Adipocyte (in vitro differentiated cells): ENCODE measurements at places on chromosomes 1 and 21.

- no peak for DNase-seq
Measured at GRCh38 chr1:154502066-154502743, at the start of the genes SHE and TDRD10. Gene SHE (minus strand): TSS chr1:154502412. CDS start chr1:154502026, 386 bp downstream. Gene TDRD10 (plus strand): TSS chr1:154502219. CDS start chr1:154506904, 4,685 bp downstream.

DNA sequence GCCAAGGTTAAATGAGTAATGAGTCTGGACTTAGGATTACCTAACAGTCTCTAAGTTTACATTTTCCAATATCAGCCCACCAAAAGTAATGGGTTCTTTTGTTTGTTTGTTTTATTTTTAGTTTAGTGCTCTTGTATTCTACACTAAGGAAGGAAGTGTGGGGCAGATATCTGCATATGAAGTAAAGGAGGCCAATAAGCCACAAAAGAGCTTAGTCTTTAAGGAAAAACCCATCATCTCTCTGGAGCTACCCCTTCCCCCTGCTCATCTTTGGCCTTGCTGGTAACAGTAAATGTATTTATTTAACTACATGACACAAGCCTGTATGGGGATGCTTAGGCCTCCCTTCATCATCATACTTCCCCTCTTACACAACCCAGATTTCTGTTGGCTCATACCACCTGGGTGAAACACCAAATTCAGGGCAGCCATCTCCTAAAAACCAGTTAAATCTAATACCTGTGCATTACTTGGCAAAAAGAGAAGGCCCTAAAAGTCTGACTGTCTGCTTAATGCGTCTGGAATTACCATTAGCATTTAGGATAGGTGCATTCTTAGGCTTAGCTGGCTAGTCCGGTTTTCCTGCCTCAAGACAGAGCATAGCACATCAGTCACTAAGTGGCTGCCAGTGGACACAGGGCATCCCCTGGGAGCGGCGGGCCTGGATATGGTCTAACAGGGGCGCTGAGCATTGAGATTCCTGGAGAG, 96.8 kb upstream of the ADGRL2 start:
- peak; percentile 54 for DNase-seq

GRCh38 chr1:229815076-229815475, 189.0 kb downstream of the URB2 start:
- DNase-seq, result no peak

- DNase-seq, result no peak
Measured at GRCh38 chr1:87197641-87198040, 131.0 kb upstream of the LMO4 start.

DNA sequence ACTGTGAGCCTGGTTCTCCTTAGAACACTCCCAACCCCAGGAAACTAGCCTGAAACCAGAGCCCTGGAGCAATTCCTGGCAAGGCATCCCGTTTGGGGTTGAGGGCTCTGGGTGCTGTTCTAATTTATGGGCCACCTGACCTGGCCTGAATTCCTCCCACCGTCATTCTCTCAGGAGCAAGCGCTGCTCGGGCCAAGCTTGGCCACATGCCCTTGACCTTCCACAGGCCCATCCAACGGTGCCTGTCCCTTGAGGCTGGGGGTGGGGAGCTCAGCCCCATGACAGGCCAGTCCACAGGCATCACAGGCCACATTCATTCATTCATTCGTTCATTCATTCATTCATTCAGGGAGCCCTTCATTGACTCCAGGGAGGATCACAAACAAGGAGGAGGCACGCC, 5.3 kb downstream of the PADI2 start:
- DNase-seq, result no peak

DNA sequence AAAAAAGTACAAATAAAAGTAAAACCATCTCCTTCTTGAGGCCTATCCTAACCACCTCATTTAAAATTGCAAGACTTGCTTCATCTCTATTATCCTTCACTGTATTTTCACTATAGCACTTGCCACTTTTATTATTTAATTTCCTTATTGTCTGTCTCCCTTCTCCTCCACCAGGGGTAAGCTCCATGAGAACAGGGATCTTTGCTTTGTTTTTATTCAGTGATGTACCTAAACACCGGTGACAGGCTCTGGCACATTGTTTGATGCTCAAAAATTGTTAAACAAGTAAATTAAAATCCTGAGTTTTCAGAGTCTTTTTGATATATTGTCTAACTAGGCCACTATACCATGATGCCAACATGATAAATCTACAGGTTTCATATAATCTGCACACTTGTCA, 17.2 kb upstream of the SPEN start:
- no peak for DNase-seq

GRCh38 chr1:30368651-30369240, 354.6 kb downstream of the MATN1 start:
- DNase-seq, result no peak

DNA sequence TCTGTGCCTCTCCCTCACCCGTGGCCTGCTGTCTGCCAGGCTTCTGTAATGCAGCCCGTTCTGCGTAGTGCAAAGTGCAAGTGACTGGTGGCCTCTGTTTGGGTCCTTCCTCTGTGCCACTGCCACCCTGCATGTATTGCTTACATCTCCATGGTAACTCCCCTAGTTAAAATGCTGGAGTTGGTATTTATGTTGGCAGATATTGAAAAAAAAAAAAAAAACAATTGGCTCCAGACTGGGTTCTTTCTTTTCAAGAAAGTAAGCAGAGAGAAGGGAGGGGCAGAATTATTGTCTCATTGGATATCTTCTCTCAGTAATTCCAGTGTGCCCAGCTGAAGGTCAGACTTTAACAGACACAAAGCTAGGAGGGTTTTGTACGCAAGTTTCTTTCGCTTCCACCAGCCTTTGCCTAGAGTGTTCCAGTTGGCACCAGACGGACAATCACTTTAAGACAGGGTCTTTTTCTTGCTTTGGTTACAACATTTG, 242.3 kb downstream of the PBX1 start:
- no peak for DNase-seq

GRCh38 chr1:35611655-35612054, 29.7 kb downstream of the PSMB2 start:
- DNase-seq, result no peak

GRCh38 chr1:197825541-197825940, 50.3 kb upstream of the DENND1B start:
- DNase-seq, result no peak

- DNase-seq, result no peak
Measured at GRCh38 chr21:32172106-32172505, 106.7 kb downstream of the MIS18A start.

GRCh38 chr1:167584581-167584980, 31.0 kb upstream of the CREG1 start:
- DNase-seq, result no peak

DNA sequence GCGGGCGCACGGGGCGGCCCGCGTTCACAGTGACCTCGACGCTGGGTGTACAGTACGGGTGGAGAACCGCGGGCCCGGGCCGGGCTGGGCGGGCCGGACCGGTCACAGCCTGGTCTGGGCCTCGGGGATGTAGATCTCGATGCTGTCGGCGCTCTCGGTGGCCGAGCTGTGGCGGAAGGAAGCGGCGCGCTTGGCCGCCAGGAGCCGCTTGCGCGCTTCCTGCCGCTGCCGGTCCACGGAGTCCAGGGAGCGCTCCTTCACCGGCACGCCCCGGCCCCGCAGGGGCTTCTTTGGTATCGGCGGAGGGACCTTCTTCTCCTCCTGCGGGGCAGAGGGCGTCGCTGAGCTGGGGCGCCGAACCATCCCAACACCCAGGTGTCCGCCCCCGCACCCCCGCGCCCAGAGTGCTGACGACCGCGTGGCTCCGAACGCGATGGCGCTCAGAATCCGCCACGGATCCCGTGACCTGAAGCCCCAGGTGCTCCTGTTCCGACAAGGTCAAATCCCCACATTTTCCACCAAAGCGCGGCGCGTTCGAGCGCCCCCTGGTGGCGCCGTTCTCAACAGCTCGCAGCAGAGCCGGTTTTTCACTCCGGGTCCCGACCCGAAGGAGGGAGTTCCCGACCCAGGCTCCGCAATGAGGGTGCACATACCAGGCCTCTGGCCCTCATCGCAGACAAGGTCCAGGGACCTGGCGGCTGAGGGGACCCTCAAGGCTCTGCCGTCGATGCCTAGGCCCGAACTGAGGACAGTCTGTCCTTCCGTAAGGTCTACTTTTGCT, 6.6 kb upstream of the SMIM12 start:
- peak; percentile 87 for DNase-seq

DNA sequence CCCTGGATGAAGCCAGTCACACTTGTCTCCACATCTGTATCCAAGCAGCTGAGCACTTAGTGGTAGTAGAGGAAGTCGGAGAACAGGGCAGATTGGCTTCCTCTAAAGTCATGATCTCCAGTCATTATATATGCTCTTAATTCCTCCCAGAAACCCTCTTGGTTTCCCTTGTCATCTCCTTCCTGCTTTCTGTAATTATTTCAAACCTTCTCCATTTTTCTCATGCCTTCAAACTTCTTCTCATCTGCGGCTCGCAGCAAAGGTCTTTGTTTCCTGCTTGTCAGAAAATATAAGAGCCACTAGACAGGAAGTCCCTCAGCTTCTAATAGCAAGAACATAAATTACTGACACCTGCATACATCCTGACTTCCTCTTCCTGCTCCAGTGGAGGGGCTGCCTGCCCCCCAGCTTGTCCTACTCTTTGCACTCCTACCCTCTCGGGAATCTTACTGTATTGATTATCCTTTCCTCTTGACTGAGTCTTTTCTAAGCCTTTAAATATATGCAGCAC, 124.6 kb upstream of the NGF start:
- DNase-seq, result no peak

- peak; percentile 74 for DNase-seq
Measured at GRCh38 chr1:113860891-113861290, 10.6 kb downstream of the PTPN22 start.

- DNase-seq, result no peak
Measured at GRCh38 chr1:78224246-78224785, 178.6 kb downstream of the GIPC2 start.

DNA sequence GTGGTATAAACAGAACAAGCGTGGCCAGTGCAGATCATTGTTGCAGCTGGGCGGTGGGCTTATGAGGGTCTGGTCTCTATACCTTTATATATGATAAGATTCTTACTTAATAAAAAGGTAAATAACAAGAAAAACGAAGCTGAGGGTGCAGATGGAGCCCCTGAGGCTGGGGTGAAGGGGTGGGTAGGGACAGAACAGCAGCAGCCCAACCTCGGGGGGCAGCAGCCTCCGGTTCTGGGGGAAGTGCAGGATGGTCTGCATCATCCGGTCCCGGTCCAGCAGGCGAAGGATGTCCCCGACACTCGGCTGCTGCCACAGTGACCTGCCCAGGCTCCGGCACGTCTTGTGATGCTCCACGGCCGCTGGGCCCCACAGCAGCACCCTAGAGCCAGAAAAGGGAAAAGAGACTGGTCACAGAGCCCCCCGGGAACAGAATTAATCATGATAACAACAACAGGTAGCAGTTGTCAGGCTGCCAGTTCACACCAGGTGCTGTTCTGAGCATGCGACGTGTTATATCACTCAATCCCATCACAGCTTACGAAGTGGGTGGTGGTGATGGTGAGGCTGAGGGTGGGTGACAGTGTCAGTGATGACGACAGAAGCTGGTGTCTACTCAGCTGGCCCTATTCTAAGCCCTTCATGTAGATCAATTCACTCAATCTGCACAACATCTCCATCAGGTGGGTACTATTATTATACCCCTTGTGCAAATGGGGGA, 35.5 kb downstream of the MRAP start:
- DNase-seq, result no peak

DNA sequence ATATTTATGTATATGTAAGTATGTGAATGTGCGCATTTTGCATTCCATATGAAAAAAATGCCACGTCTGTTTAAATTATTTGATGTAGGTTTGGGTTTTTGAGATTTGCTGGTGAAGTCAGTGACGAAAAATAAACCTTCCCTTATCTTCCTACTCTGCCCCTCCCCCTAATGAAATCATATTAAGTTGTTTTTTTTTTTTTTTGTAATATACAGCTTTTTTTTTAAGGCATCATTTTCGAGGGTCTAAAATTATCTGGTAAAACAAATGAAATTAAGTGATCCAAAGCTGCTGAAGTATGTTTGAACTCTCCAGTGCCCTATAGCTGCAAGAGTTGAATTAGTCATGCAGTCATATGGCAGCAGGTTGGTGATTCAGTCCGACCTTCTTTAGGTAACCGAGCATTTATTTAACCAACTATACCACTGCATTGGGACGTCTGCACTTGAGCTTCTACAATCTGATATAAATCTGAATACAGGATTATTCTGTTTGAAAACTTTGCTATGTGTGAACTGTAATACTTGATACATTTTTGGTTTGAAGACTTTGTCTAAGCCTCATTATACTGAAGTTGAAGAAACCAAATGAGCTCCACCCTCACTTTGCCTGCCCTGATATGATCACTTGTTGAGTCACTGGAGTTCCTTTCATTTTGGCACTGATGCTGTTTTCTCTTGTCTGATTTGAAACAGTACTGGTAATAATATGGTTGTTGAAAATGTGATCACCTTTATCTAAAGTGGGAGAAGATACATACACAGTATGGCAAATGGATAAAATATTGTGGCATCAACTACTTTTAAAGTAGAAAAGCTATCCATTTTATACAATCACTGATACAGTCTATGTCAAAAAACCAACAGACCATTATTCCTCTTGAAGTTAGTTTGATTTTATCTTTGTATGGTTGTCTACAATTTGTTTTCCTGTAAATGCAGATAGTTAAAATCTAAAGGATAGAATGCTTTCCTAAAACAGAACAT, 11.7 kb downstream of the PDIK1L start:
- peak; percentile 51 for DNase-seq

GRCh38 chr1:92324784-92325183, 25.9 kb downstream of the RPAP2 start:
- no peak for DNase-seq

GRCh38 chr1:229266274-229266673, 4.6 kb upstream of the RAB4A start:
- no peak for DNase-seq

GRCh38 chr1:159877695-159878444, 15.4 kb upstream of the VSIG8 start:
- no peak for DNase-seq

- DNase-seq, result no peak
Measured at GRCh38 chr1:72697410-72697809, 415.1 kb upstream of the NEGR1 start.

- no peak for DNase-seq
Measured at GRCh38 chr1:199945591-199945990, 81.9 kb upstream of the NR5A2 start.

DNA sequence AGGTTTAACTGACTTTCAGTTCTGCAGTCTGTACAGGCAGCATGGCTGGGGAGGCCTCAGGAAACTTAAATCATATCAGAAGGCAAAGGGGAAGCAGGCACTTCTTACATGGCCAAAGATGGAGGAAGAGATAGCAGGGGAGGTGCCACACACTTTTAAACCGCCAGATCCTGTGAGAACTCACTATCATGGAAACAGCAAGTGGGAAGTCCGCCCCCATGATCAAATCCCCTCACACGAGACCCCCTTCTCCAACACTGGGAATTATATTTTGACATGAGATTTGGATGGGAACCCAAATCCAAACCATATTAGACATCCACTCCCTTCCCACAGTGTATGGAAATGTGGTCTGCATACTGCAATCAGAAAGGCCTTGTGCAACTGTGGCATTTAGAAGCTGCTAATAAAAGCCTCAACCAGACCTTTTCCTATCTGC, 148.2 kb downstream of the FCRL5 start:
- peak; percentile 13 for DNase-seq

GRCh38 chr21:21057349-21058062, 59.3 kb downstream of the NCAM2 start:
- DNase-seq, result no peak
